RPMI8226 (cell line): ENCODE measurements at places on chromosomes 7 and 10.

GRCh38 chr7:93620057-93620456 lies 45.5 kb upstream of the CALCR start:
- no peak for DNase-seq

DNA sequence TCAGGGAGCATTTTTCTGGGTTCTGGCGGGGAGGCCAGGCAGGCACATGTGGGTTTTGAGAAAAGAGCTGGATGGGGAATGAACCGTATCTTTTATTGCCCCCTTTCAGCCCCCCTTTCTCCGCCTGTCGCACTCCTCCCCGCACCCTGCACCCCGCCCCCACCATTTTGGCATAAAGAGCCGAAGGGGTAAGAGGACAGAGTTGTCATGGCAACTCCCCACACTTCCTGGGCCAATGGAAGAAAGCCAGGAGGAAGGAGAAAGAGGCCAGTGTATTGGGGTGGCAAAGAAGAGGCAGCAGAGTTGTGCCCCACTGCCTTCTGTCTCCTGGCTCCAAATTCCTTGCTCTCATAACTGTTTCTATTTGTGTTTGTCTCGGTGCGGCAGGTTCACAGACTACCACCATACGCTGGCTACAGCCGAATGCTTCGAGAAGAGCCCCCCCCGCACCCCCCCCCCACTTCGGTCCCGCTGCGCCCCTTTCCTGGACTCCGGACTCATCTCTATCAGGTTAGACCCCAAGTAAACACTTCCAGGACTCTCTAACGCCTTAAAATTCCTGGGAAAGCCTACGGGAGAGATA lies 3.4 kb downstream of the KCNIP2 start:
- DNase-seq: peak; percentile 69

DNA sequence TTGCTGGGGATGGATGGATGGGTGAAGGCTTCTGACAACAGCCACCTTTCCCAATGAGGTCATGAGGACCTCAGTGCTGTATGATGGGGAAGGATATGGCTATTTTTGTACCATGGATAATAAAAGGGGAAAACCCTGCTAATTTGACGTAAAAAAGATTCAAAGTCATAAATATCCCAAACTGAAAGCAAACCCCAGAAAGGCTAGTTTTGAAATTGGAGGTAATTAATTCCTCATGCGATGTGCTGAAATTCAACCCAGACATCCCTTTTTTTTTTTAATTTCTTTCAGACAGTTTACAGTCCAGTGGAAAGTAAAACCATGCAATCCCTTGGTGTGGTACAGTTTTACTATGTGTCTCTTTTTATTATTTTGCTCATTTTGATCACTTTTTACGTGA lies 254.5 kb upstream of the BMPER start:
- no peak for DNase-seq

GRCh38 chr7:149501651-149502050 lies 4.0 kb upstream of the ZNF746 start:
- no peak for DNase-seq

- no peak for DNase-seq
Observed at GRCh38 chr7:50594136-50594535, 28.9 kb upstream of the DDC start.

GRCh38 chr7:121595758-121596696 lies 199.9 kb upstream of the FAM3C start:
- DNase-seq: no peak

DNA sequence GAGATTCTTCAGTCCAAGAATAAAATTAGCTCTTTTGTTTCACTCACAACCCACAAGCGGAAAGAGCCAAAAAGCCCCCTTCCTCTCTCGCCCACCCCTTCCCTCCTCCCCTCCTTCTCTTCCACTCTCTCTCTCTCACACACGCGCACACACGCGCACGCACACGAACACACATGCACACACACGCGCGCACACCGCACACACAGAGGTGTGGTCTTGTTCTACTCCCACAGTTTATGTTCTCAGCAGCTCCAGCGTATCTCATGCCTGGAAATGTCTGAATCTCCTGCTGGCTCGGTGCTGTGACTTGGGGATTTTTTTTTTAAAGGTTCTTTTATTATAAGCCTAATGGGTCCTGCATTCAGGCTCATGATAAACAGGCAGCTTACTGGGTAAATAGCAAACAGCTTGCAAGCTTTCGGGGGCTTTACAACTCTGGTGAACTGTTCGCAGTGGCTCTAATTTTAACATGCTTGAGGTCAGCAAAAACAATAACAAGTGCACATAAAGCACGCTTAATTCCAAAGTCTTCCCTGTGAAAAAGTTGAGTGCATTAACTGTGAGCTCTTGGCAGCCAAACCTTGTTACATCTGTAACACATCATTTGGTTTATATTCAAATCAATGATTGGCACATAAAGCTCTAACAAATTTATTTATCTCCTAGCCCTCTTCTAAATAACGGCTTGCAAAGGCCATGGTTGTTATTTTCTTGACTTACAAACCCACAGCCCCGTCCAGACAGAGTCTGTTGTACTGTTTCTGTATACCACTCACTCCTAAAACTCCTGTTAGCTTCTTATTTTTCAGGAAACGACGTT lies 424.1 kb upstream of the MGMT start:
- DNase-seq: no peak

DNA sequence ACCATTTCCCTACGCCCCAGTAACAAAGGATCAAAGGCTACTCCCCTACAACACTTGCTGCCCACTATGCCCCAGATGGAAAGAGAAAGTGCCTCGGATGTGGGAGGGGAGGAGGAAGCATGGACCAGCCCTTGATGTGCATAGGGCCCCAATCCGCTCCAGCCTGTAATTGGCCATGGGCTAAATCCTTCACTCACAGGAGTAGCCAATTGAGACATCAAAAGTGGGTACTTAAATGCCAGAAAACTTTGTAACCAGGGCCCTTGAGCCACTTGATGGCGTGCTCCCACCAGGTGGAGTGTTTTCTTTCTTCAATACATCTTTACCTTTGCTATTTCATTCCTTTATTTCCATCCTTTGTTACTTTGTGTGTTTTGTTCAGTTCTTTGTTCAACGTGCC lies 500.5 kb upstream of the LRRN3 start:
- DNase-seq: no peak

- DNase-seq: peak; percentile 1
Observed at GRCh38 chr7:149875396-149875795, 1.6 kb downstream of the ATP6V0E2 start.

DNA sequence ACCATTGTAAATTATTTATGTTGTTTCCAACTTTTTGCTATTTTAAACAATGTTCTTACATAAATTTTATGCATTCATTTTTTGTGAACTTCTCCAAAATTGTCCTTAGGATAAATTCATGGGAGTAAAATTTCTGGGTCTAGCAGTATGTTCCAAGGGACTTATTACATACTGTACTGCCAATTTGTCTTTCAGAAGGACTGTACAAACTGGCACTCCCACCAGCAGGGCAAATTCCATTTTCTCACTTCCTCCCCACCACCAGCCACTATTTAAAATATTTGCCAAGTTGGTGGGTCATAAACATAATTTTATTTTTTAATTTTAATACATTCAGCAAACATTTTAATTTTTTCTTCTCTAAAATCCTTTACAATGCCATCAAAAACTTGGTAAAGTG lies 13.7 kb upstream of the ARID5B start:
- DNase-seq: no peak

DNA sequence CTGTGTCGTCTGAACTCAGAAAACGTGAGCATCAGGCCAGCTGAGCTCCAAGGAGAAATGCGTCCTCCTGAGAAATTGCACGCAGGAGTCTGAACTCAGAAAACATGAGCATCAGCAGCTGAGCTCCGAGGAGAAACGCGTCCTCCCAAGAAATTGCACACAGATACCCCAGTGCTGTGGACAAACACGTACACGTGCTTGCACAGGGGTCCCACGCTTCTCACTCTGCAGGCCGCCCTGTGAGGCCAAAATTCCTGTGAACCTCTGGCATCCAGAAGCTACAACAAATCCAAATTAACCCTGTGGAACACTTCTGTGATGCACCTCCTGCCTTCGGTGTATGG lies 133.8 kb downstream of the WDR37 start:
- DNase-seq: no peak

- no peak for DNase-seq
Observed at GRCh38 chr7:54908760-54909438, 109.9 kb upstream of the EGFR start.

DNA sequence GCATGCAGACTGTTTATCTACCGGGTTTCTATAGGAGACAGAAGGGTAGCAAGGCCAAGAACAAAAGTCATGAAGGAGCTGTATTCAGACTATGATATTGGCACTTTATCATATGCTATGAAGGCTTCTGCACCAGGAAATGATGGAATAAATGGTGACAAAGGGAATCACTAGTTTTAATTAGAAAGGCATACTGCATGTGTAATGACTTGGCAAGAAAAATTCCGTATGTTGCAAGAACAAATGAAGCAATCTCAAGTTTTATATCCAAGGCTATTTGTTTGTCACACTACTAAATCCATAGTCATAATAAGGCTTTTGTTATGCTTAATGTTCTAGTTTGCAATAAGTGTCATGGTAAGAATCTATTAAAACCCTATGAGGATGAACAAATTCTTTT lies 230.9 kb downstream of the ZEB1 start:
- DNase-seq: no peak

- DNase-seq: no peak
Observed at GRCh38 chr10:70186571-70186970, 16.3 kb upstream of the SAR1A start.

- DNase-seq: no peak
Observed at GRCh38 chr7:144547888-144548287, 144.4 kb upstream of the NOBOX start.

- peak; percentile 55 for DNase-seq
Observed at GRCh38 chr7:31735991-31736982, 49.3 kb downstream of the PPP1R17 start.

- DNase-seq: no peak
Observed at GRCh38 chr7:108382932-108383331, 73.3 kb downstream of the NRCAM start.

- no peak for DNase-seq
Observed at GRCh38 chr10:81884856-81885255, 9.9 kb downstream of the NRG3 start.

DNA sequence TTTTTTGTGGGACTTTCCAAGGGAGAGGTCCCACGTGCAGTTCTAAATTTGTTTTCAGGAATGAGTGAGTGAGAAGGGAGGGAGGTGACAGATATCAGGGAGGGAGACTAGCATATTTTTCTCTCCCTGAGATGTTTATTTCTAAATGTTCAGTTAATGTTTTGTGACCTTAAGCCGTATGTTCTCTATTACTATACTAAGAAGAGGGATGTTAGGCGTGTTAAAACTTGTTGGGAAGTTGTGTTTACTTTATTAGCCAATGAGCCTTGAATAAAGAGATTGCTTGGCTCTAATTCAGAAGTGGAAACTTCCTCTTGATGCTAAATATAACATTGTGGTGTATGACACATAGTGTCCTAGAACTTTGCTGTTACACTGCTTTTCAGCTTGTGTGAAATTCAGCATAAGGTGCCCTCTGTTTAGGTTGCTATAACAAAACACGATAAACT lies 37.3 kb downstream of the DNAH11 start:
- DNase-seq: peak; percentile 37

- DNase-seq: no peak
Observed at GRCh38 chr7:42105554-42106358, 131.3 kb downstream of the GLI3 start.
